Skeletal muscle cell (primary cell): ENCODE measurements at places on chromosomes 7 and 10.

DNA sequence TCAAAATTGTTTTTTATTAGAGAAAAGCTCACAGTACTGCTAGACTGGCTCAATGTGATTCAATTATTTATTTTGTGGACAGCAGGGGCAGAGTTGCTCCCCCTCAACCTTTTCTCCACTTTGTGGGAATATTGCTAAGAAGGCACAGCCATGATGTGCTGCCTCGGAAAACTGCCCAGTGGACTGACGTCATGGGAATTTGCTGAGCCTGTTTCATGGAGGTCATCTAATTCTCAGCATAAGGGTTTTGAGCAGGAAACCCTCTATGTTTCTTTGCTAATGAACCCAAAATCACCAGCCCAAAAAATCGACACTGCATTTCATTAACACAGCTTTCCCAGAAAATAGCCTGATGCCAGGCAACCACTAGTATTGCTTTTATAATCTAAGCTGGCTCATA, 228.8 kb upstream of the FAM3C start:
- DNase-seq = no peak

DNA sequence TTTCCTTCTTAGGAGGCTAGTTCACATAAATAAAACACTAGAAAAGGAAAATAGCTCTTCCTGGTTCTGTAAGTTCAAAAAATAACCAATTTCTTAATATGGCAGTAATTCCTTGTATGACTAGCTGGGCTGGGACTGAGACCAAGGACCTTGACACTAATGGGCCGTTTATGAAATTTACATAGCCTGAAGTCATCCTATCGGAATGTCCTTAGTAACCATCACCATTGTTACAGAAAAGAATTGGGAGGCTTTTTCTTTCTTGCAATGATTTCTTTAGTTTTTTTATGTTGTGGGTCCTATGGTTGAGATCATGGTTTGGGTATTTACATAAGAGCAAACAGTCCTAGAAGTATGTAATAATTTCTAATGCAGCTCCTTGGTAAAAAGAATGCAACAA, 87.1 kb upstream of the HDAC9 start:
- DNase-seq = peak; percentile 80

DNA sequence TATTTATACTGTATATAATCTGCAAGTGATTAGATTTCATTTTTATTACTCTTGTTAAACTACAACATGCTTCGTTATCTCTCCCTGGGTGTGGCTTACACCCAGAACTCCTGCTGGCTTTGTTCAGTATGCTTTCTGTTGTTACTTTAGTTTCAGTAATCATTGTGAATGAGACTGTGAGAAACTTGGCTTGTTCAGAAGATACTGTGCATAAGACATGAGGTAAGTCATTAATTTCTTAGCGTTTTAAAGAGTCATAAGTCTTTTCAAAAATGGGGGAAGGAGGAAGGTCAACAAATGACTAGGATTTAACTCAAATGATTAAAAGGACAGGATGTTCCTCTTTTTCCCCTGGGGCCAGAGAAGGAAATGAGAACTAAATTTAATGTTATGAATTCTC, 11.6 kb upstream of the ADD3 start:
- DNase-seq = no peak

GRCh38 chr7:69889338-69889975, 291.2 kb downstream of the AUTS2 start:
- DNase-seq = no peak

GRCh38 chr10:79910344-79910743, 38.6 kb downstream of the SFTPD start:
- DNase-seq = no peak

DNA sequence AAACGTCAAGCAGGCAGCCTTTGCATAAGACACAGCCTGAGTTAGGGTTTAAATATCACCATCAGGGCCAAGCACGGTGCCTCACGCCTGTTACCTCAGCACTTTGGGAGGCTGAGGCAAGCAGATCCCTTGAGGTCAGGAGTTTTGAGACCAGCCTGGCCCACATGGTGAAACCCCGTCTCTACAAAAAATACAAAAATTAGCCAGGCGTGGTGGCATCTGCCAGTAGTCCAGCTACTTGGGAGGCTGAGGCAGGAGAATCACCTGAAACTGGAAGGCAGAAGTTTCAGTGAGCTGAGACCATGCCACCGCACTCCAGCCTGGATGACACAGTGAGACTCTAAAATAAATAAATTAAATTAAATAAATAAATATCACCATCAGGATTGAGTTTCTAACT, 33.0 kb downstream of the SRPK2 start:
- no peak for DNase-seq

- DNase-seq = no peak
Measured at GRCh38 chr7:76165973-76166403, 35.7 kb upstream of the SRRM3 start.

GRCh38 chr7:95198863-95199262, 125.5 kb downstream of the PON1 start:
- DNase-seq = no peak

DNA sequence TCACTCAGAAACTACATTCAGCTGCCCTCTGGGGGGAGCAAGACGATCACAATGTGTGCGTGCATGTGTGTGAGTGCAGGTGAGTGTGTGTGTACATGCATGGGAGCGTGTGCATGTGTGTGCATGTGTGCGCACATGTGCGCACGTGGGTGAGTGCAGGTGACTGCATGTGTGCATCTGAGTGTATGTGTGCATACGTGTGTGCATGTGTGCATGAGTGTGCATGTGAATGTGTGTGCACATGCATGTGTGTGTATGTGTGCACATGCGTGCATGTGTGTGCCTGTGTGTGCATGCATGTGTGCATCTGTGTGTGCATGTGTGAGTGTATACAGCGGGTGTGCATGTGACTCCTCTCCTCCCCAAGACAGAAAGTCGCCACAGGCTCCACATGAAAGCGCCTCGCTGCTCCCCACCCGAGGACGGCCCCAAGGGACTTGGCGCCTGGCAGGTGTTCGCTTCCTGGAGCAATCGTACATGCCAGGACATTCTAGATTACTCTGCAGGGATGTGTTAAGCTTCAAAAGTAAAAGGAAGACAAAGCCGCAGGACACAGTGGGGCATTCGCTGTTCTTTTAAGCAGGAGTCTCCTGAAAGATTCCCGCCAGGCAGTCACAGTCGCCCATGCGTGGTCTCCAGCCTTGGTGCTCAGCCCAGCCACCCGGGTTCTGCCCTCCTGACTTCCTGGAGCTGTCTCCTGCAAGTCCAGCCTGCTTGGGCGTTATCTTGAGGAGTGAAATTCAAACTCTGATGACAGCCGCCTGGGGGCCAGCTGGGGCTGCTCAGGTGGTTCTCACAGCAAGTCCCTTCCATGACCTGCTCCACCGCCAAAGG, 42.0 kb upstream of the ADGRA1 start:
- DNase-seq = no peak

- no peak for DNase-seq
Measured at GRCh38 chr7:107703219-107703618, 40.7 kb upstream of the CBLL1 start.

DNA sequence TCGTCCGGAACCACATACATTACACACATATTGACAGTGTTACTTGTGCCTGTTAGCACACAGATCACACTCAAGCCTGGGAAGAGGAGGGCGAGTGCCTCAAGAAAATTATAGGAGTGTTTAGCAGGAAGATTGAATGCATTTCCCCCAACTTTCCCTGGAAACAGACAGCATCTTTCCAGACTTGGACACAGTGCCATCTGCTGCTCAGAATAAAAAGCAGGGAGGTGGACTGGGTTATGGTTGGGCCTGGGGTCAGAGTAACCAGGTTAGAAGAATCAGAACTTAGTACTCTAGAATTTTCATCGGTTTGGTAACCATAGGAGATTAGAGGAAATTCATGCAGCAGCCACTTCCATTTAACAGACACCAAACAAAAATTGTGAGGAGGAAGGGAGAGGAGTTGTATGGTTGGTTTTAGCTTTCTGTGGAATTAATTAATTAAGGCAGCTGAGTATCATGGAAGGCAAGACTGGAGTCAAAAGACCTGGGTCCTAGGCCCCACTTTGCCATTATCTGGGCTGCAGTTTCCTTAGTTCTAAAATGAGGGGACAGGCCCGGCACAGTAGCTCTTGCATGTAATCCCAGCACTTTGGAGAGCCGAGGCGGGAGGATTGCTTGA, 43.4 kb upstream of the OPTN start:
- no peak for DNase-seq

DNA sequence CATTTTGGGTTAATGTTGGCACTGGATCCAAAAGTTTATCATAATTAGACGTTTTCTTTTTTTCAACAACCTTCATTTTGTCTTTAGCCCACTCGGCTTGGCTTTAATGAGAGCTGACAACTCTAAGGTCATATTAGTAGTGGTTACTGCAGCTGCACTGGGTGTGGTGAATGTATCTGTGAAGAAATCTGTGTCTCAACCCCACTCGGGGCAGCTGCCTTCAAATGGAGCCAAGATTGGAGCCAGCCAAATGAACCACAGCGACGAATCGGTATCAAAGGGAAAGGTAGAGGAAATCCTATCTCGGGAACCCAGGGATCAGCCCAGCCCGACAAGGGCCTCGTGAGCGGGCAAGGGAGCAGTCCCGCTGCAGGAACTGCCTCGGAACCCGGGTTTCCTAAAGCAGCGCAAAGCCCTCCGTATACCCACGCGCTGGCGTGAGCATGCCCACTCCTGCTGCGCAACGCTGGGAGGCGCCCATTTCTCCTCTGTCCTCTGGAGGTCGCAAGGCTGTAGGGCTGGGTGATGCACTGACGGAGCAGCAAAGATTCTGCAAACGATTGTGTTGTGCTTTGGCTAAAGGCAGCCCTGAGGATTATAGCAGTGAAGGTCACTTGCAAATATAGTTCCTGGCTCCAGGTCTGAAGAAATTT, 98.7 kb upstream of the MBL2 start:
- no peak for DNase-seq

DNA sequence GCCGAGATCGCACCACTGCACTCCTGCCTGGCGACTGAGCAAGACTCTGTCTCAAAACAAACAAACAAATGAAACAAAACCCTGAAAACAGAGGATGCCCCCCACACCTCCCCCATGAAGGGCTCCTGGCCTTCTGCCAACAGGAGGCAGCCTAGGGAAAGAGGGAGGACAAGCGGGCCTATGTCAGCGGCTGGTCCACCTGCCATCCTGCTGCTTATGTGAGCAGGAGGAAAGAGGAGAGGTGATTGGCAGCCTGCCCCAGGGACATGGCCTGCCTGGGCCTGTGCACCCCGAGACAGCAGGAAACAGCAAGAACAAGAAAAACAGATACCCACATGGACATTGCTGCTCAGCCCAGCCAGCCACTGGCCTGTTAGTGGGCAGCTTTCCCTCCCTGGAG, 9.1 kb upstream of the ZNF316 start:
- no peak for DNase-seq

DNA sequence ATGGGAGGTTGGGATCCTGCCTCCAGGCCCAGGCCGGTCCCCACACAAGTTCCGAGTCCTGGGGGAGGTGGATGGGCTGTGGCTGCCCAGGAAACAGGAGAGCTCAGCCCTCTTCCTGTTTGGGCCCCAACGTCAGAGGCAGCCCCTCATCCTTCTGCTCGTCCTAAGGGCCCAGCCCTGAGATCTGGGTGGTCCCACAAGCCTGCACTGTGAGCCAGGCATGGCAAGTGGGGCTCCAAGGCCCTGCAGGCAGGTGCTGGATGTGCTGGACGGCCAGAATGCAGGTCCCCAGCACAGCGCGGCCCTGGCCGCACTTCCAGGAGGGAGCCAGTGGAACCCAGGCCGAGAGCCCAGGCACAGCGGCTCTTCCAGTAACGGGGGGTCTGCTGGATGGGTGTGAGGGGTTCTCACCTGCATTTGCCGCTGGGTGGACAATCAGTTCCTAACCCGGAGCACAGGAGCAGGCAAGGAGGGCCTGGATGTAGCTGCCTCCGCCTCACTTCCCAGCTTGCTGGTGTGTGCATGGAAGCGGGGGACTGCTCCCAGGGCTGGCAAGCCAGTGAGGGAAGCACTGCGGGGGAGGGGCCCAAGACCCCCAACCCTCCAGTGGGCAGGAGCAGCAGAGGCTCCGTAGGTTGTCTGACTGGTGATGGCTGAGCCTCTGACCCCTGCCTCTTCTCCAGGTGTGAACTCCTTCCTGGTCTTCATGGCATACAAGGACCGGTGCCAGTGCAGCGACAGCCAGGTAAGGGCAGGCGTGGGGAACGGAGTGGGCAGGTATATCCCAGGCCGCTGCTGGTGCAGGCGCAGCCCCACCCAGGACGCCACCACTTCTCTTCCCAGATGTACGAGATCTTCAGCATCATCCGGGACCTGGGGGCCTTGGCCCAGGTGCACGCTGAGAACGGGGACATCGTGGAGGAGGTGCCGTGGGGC, 9.7 kb downstream of the DPYSL4 start:
- DNase-seq = no peak

DNA sequence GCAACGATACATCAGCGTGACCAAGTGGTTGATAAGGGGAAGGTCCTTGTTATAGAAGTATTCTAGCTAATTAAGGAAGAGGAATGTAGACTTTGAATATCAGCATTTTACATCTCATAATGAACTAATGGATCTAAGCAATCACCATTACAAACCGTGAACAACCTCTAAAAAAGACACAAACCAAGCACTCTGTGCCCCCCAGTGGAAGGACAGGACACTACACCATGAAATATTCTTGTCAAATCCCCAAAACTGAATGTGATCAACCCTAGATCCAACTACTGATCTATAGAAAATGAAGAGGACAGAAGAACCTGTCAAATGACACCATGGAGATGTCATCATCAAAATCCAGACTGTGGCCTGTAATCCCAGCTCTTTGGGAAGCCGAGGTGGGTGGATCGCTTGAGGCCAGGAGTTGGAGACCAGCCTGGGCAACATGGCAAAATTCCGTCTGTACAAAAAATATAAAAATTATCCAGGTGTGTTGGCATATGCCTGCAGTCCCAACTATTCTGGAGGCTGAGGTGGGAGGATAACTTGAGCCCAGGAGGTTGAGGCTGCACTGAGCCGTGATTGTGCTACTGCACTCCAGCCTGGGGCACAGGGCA, 111.3 kb upstream of the CARD11 start:
- DNase-seq = peak; percentile 4

GRCh38 chr7:128022631-128023532, 8.4 kb downstream of the LRRC4 start:
- peak; percentile 39 for DNase-seq

DNA sequence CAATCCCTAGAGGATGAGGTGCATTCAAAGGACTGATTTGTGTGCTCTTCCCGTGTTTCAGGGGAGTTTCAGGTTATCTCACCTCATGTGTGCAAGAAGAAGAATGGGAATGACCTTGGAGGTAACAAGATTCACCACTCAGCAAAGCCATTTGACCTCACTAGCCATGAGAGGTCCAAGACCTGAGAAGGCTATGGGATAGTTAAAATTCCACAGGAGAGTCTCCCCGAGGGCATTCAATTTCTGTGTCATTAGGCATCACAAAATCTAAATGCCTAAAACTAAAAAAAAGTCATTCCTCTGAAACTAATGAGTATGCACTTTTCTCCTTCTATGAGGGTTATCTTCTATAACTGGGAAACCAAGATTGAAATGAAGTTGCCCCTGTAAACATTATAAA, 433.4 kb downstream of the KCNMA1 start:
- no peak for DNase-seq
